ENCODE measurements at places on chromosomes 7 and 10.

DNA sequence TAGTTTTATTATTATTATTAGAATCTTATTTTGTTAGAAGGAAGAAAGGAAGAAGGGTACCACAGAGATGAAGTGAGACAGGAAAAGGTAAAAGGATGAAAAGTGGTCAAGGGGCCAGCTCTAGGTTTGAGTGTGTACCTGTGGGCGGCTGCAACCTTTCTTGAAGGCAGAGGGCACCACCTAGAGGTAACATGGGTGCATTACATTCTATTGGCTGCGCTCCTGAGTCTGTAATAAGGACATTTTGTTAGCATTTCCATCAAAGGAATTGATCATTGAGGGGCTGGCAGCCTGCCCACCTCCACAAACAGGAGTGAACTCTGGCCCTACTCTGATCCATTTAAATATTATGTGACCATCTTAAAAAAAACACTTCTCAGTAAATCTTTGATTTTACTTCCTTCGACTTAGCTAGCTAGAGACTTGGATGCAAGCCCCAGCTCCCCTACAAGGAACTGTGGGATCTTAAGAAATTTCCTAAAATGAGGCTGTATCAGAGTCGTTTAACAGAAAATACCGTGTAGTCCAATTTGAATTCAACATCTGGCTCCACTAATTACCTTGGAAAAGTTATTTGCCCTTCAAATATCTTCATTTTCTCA lies 610.4 kb downstream of the IPMK start:
- DNase-seq: peak; percentile 1

DNA sequence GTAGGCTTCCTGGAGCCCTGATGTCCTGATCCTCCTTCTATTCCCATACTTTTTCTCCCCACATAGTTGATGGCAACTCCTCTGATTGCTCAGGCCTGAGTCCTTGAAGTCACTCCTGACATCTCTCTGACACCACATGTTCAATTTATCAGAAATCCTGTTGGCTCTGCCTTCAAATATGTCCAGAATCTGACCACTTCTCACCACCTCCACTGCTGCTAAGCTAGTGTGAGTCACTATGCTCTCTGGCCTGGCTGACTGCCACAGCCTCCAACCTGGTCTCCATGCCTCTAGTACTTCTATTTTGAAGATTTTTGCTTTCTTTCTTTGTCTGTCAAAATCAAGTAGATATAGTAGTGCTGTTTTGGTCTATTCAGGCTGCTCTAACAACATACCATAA lies 53.0 kb downstream of the TMEM229A start:
- peak; percentile 54 for DNase-seq

DNA sequence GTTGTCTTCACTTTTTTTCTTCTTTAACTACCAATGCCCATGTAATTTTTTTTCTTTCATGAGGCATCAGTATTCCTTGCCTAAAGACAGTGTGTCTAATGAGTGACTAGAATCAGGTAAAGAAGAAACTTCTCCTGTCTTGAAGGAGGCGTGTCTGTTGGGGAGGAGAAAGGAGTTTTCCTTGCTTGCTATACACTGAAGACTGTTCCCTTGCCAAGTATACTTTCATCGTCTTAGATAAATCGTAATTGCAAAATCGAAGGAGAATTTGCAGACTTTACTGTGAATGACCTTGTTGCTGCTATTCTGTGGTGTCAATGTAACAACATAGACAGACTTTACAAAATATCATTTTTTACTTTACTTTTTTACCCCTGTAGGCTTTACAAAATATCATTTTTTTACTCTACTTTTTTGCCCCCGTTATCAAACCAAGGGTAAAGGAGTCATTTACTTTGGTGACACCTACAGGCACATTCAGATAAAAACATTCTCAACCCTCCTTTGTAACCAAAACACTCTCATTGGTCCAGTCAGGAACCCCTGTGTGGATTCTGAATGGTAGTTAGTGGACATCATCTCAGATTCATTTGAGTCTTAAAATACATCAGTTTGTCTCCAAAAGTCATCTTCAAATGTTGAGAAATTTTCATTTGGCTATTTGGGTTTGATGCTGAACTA lies 232.4 kb downstream of the AHR start:
- no peak for DNase-seq

GRCh38 chr10:71974489-71975021 lies 10.4 kb downstream of the CHST3 start:
- DNase-seq: peak; percentile 78

- no peak for DNase-seq
Observed at GRCh38 chr10:4334871-4335270, 491.1 kb upstream of the AKR1E2 start.

DNA sequence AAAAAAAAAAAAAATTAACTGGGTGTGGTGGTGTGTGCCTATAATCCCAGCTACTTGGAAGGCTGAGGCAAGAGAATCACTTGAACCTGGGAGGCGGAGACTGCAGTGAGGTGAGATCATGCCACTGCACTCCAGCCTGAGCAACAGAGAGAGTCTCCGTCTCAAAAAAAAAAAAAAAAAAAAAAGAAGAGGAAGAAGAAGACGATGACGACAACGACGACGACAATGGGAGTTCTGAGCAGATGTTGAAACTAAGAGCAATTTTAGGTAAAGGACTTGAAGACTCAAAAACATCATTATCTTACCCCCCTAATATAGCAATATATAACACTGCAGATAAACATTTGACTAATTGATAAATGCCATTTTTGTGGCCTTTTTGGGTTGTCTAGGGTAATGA lies 39.5 kb upstream of the PPP1R17 start:
- no peak for DNase-seq

DNA sequence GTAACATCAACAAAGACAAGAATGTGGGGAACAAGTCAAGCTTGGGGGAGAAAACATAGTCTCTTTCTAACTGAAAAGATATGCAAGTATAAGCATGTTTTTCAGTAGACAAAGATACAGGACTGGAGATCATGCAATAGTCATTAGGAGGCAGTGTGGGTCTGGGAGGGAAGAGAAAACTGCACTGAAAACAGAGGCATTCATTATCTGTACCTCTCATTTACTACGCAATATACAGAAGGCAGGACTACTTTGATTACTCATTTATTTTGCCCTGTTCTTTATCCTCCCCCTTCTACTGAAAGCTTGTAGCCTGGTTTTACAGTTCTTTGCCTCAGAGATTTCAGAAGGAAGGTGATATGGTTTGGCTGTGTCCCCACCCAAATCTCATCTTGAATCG lies 341.2 kb downstream of the CRPPA start:
- DNase-seq: no peak

GRCh38 chr7:73424489-73424885 lies 9.1 kb upstream of the FZD9 start:
- no peak for DNase-seq

DNA sequence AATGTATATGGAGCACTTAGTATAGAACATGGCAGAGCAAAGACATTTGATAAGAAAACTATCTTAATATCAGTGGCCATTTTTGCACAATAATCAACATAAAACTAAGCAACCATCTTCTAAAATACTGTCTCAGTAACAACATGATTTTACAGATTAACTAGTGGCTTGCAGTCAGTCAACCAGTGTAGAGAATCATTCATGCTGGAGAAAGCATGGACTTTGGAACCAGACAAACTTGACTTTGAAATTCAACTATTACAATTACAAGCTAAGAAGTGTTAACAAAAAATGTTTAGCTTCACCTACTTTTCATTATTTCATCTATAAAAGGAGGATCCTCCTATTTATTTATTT lies 27.7 kb downstream of the CUBN start:
- no peak for DNase-seq

- no peak for DNase-seq
Observed at GRCh38 chr10:104387130-104387888, 33.7 kb downstream of the CFAP58 start.

DNA sequence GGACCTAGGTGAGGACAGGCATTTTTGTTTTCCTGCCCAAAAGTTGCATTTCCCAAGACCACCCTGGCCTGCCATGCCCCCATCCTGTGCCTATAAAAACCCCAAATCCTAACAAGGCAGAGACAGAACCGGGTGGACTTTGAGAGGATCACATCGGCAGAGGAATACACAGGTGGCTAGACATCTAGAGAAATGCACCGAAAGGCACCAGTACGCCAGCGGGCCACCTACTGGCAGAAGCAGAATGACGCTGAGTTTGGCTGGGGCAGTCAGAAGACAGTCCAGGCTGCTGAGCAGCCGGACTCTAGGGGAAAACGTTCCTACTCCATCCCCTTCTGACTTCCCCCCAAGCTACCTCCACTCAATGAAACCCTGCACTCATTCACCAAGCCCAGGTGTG lies 2.8 kb downstream of the AKR1C4 start:
- DNase-seq: peak; percentile 25

DNA sequence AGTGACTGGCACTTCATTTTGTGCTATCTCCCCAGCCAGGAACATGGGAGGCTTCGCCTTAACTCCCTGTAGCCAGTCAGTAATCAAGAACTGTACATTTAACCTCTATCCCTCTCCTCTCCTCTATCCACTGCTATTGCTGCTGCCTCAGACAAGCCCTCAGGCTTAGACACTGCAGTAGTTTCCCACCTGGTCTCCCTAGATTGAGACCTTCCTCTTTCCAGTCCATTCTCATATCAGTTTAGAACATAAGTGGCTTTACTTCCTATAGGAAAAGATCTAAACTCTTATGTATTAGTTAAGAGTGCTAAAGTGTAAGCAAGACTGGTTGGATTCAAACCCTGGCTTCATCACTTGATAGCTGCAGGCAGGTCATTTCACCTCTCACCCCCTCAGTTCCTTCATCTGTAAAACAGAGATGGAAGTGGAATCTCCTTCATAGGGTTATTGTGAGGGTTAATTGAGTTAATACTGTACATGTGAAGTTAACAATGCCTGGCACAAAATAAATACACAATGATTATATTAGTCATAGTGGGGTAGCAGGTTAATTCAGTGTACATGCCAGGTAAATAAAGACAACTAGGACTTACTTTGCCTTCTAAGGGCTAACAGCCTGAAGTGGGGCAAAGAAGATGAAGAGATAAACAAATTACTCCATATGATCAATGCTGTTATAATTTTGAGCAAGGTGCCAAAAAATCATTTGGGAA lies 76.1 kb downstream of the ZNF277 start:
- no peak for DNase-seq

DNA sequence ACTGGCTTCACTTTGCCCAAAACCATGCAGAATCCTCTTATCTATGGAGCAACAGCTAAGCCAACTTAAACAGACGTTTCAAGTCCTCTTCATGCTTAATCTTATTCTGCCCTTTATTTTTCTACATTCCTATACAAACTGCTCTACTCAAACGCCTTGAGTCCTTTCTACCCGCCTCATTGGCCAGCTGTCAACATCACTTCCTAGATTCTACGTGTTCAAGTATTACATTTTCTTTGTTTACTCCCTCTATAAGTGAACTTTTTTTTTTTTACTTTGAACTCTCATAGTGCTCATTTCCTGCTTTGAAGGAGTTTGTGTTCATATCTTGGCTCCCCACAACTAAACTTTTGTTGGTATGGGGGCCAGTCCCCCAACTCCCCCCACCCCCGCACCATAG lies 28.9 kb upstream of the SLC26A5 start:
- DNase-seq: no peak

- DNase-seq: no peak
Observed at GRCh38 chr7:5705318-5705717, 76.1 kb downstream of the RNF216 start.

GRCh38 chr7:35781200-35781701 lies 19.6 kb upstream of the SEPTIN7 start:
- DNase-seq: no peak

GRCh38 chr7:25669961-25670841 lies 441.9 kb upstream of the NPVF start:
- DNase-seq: no peak

DNA sequence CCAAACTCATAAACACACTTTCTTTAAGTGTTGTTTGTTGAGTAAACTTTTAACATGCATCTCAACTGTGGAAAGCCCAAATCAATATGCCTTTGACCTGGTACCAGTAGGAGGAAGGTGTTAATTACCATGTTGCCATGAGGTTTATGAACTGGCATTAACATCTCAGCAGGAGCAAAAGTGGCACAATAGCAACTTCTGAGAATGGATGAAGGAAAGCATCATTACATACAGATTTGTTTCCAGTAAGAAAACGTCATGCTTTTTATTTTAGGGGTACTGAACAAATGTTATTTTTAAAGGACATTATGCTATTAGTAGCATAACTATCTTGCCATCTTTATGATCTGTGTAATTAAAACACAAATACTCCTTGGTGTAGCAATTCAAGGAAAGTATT lies 51.1 kb downstream of the ARMC3 start:
- DNase-seq: no peak

GRCh38 chr10:76043261-76043660 lies 611.8 kb downstream of the LRMDA start:
- DNase-seq: no peak

- DNase-seq: no peak
Observed at GRCh38 chr7:134706468-134706867, 59.8 kb downstream of the BPGM start.

DNA sequence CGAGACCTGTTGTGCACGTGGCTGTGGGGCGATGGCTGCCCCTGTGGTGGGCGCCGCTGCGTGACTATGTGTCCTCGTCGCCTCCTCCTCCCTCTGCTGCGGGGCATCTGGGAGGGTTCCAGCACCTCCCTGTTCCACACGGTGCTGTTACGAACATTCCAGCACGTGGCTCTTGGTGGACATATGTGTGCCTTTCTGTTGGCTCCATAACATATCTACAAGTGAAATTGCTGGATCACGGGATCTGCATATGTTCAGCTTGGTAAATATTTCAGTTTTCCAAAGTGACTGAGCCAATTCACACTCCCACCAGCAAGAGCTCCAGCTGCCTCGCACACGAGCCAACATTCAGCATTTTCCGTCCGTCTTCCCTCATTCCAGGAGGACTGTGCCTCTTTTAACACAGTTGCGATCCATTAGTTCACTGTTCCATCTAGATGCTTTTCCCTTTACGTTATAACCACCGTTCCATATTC lies 25.1 kb downstream of the SNX8 start:
- no peak for DNase-seq

- no peak for DNase-seq
Observed at GRCh38 chr7:23804707-23805106, 94.7 kb downstream of the STK31 start.

DNA sequence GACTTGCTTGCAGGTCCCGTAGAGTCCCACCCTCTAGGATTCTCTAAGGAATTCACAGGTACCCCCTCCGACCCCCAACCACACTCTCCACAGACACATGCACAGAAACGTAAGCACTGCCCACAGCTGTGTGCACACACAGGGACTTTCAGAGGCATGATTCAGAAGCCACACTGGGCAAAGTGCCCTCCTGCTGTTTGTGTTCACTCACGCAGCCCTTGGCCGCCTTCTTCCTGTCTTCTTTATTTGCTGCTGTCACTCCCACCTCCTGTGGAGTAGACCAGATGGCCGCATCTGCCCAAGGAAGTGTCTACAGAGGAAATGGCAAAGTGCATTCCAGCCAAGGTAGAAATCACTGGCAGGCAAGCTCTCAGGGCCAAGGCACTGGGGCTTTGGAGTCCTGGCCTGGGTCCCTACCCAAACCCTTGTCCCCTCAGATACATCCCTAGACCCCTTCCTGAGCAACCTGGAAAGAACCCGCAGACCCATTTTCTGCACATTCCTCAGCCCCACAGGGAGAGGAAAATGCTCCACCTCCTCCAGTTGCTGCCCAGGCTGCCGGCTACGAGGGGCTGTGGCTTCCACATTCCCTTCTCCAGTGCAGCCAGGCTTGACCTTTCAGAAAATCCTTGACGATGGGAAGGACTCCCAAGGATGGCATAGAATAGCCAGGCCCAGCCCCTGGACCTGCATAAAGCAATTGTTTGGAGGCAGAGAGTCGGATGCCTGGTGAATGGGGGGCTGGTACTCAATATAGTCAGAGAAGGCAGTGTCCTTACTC lies 21.6 kb upstream of the GIMAP8 start:
- DNase-seq: peak; percentile 99

GRCh38 chr10:130691776-130692175 lies 555.6 kb downstream of the GLRX3 start:
- no peak for DNase-seq

- no peak for DNase-seq
Observed at GRCh38 chr10:103544657-103545310, 51.3 kb downstream of the NEURL1 start.
